ENCODE measurements at places on chromosomes 12 and 14. TPM values are rescaled to one million over a fixed set of nuclear protein-coding genes. Genes with fewer than 3 reads are reported as not detected.

Gene RD3L
- not detected for polyA plus RNA-seq

Gene STRAP
- 120 TPM for polyA plus RNA-seq

Gene HOXC4
- 1.8 TPM for polyA plus RNA-seq

Gene NTF3
- 12.7 TPM for polyA plus RNA-seq

Gene AKAP3
- polyA plus RNA-seq: 0.50 TPM

DNA sequence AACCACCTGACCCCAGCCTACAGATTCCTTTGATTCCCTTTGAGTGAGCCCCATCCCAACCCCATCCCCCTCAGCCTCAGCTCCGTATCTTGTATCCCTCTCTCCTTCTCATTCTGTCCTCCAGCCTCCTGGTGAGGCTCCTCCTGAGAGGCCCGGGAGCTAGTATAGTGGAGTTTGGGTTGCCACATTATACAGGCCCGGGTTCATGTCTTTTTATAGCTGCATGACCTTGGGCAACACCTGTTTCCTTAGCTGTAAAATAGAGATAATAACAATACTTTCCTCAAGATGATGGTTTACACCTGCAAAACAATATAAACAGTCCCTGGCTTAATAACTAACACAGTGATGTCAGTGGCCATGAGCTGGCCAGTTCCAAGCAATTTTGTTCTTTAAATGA lies 89.8 kb downstream of the STAB2 start:
- no peak overlapping the region for H3K27ac ChIP-seq
- no peak for DNase-seq
- H3K27me3 ChIP-seq: no peaks in the 10 kb centered on the region
- no peak overlapping the region for H3K4me3 ChIP-seq

DNA sequence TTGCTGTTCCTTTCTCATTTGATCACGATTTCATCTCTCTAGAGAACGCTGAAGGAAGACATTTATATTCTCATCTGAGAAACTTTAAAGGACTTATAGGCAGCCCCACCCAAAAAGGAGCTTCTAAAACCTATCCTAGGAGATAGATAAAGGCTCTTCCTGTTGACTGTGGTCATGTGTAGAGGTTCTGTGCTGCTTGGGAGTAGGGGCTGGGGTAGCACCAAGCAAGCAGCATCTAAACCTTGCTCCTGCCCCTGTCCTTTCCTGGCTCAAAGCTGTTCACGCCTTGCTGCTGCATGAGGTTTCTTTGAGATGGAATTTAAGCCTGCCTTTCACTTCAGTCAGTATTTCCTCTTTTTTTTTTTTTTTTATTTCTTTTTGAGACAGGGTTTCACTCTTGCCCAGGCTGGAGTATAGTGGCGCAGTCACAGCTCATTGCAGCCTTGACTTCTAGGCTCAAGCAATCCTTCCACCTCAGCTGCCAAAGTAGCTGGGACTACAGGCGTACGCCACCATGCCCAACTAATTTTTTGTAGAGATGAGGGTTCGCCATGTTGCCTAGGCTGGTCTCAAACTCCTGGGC lies 41.4 kb downstream of the RAB35 start:
- H3K4me1 ChIP-seq: no peaks in the 10 kb centered on the region
- no peaks in the 10 kb centered on the region for H3K36me3 ChIP-seq
- no peaks in the 10 kb centered on the region for H3K27me3 ChIP-seq
- H3K4me3 ChIP-seq: no peak overlapping the region

DNA sequence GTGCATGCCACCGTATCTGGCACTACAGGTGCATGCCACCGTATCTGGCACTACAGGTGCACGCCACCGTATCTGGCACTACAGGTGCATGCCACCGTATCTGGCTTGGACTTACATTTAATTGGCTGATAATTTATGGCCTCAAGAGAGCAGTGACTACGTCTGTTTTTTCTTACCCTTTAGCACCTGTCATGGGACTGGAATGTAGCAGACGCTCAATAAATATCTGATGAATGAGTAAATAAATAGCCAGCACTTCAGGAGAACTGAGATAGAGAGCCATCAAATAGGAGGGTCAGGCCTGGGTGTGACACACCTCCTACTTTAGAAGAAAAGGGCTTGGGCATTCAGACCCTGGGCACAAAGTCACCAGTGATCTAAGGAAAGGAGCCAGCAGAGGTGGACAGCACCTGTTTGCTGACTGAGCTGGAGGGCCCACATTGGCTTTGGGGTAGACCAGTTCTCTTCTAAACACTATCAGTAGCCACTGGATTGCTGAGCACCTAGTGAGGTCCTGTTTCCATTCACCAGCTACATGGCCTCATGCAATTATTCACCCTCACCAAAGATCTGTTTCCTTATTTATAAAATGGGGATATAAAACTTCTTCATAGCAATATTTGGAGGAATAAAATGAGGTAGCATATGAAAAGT lies 50.1 kb downstream of the RFX4 start:
- no peak for DNase-seq
- H3K27me3 ChIP-seq: no peaks in the 10 kb centered on the region
- no peak overlapping the region for H3K27ac ChIP-seq
- H3K4me1 ChIP-seq: no peaks in the 10 kb centered on the region
- no peak overlapping the region for H3K4me3 ChIP-seq

GRCh38 chr12:26153421-26154154 lies 28.8 kb upstream of the BHLHE41 start:
- H3K36me3 ChIP-seq: no peaks in the 10 kb centered on the region
- H3K4me1 ChIP-seq: peaks cover 7% of the 10 kb centered on the region
- no peak for DNase-seq
- peak overlapping the region; percentile 88 for H3K27ac ChIP-seq
- no peaks in the 10 kb centered on the region for H3K27me3 ChIP-seq
- H3K4me3 ChIP-seq: no peak overlapping the region

- H3K27ac ChIP-seq: no peak overlapping the region
- H3K4me3 ChIP-seq: no peak overlapping the region
- H3K36me3 ChIP-seq: no peaks in the 10 kb centered on the region
- no peaks in the 10 kb centered on the region for H3K27me3 ChIP-seq
- H3K4me1 ChIP-seq: no peaks in the 10 kb centered on the region
Observed at GRCh38 chr14:96790706-96791105, 6.5 kb upstream of the VRK1 start.

DNA sequence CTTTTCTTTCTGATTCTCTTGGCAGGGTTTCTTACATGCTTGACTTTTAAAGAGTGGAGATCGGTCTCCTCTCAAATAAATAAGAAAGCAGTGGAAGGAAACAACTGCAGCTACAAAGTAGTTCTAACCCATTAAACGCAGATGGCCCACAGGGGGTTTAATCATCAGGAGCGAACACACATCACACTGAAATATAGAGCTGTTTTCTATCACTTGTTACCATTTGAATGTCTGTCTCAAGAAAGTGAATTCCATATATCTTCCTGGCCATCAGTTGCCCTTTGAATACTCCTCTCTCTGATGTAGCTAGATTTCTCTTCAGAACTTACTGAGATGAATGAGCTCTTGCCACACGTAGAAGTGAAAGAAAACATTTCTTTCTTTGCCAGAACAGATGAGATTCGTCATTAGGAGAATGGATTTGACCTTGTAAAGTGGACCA lies 29.1 kb downstream of the ALX1 start:
- no peaks in the 10 kb centered on the region for H3K4me1 ChIP-seq
- no peak for DNase-seq
- H3K4me3 ChIP-seq: no peak overlapping the region
- no peaks in the 10 kb centered on the region for H3K36me3 ChIP-seq

DNA sequence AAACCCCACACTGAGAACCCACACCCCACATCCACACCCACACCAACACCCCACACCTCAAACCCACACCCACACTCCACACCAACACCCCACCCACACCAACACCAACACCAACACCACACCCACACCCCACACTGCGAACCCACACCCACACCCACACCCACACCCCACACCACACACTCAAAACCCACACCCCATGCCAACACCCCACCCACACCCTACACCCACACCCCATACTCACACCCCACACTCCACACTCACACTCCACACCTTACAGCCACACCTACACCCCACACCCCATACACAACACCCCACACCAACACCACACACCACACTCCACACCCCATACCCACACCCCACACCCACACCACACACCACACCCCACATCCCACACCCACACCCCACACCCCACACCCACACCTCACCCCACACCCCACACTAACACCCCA lies 38.0 kb downstream of the TMEM120B start:
- DNase-seq: no peak
- no peaks in the 10 kb centered on the region for H3K4me1 ChIP-seq
- no peaks in the 10 kb centered on the region for H3K36me3 ChIP-seq
- no peak overlapping the region for H3K4me3 ChIP-seq
- no peak overlapping the region for H3K27ac ChIP-seq
- H3K27me3 ChIP-seq: no peaks in the 10 kb centered on the region

DNA sequence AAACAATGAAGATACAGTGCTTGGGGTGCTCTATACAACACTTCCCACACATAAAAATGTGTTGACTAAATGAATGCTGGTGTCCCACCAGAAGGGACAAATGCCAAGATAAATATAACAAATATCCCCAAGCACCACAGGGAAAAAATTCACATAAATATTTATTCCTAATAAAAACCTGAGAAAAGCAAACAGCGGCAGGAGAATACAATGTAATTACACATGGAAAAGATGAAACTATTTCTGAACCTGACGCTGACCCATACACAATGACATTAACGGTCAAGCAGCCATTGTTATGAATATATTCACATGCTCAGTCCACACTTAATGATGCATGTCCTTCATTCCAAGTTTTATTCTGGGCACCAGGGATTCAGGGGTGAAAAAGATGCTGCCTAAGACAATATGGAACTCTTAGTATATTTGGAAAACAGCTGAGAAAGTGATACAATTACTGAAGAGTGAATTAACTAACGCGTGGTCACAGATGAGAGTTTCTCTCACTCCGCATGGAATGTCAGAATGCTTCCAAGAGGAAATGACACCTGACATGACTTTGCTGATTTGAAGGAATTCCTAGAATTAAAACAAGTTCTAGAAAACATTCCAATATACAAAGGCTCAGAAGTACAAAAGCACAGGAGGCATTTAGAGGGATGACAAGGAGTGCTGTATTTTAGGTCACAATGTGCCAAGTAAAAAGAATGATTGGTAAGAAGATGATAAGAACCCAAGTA lies 27.9 kb upstream of the PTPRR start:
- no peak for DNase-seq
- no peak overlapping the region for H3K4me3 ChIP-seq
- H3K27ac ChIP-seq: no peak overlapping the region
- H3K4me1 ChIP-seq: peaks cover 8% of the 10 kb centered on the region

DNA sequence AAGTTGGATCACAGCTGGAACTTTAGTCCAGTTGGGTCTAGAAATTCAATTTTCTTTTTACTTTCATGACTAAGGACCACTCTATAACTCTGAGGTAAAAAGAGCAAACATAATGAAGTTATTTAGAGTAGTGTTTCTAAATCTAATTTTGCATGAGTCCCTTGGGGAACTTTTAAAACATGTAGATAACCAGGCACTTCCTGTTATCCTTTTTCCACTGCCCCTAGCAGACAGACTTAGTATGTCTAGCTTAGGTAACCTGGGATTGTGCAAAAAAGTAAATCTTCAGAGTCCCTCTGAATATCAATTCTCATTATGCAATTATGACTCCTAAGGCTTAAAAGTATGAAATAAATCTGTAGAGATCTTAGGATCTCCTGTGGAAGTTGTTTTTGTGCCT lies 371.2 kb downstream of the DIO2 start:
- no peak for DNase-seq
- H3K27me3 ChIP-seq: no peaks in the 10 kb centered on the region
- H3K27ac ChIP-seq: no peak overlapping the region
- H3K36me3 ChIP-seq: no peaks in the 10 kb centered on the region
- H3K4me3 ChIP-seq: no peak overlapping the region
- H3K4me1 ChIP-seq: no peaks in the 10 kb centered on the region

GRCh38 chr12:59963546-59963945 lies 367.7 kb downstream of the SLC16A7 start:
- H3K4me1 ChIP-seq: no peaks in the 10 kb centered on the region
- no peaks in the 10 kb centered on the region for H3K27me3 ChIP-seq
- no peaks in the 10 kb centered on the region for H3K36me3 ChIP-seq
- no peak overlapping the region for H3K4me3 ChIP-seq
- H3K27ac ChIP-seq: no peak overlapping the region

- no peaks in the 10 kb centered on the region for H3K36me3 ChIP-seq
- no peaks in the 10 kb centered on the region for H3K4me1 ChIP-seq
- DNase-seq: no peak
- no peak overlapping the region for H3K27ac ChIP-seq
- no peaks in the 10 kb centered on the region for H3K27me3 ChIP-seq
Observed at GRCh38 chr14:24849471-24849870, 200.5 kb downstream of the STXBP6 start.

GRCh38 chr12:58701536-58701935 lies 218.8 kb downstream of the LRIG3 start:
- no peaks in the 10 kb centered on the region for H3K36me3 ChIP-seq
- H3K4me1 ChIP-seq: no peaks in the 10 kb centered on the region
- DNase-seq: no peak
- no peak overlapping the region for H3K27ac ChIP-seq

Gene RHOJ
- polyA plus RNA-seq: 22.7 TPM

Gene OLR1
- polyA plus RNA-seq: not detected

DNA sequence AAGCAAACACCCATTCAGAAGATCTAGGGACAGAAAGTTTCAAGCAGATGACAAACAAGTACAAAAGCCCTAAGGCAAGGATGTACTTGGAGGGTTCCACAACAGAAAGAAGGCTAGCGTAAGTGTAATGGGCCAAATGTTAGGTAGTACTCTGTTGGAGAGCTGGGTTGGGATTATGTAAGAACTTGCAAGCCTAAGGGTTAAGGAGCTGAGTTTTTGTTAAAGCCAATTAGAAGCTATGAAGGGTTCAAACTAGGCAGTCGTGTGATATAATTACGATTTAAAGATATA lies 41.4 kb downstream of the HECTD1 start:
- peak overlapping the region; percentile 93 for H3K27ac ChIP-seq
- H3K4me3 ChIP-seq: no peak overlapping the region
- no peak for DNase-seq
- peaks cover 2% of the 10 kb centered on the region for H3K36me3 ChIP-seq
- peaks cover 4% of the 10 kb centered on the region for H3K4me1 ChIP-seq

Gene HOTAIR
- not detected for polyA plus RNA-seq

- H3K27ac ChIP-seq: no peak within 1 kb of the TSS
- H3K27me3 ChIP-seq: no peaks in the 10 kb centered on the region
- H3K4me3 ChIP-seq: no peak within 1 kb of the TSS
- no peaks in the 10 kb centered on the region for H3K36me3 ChIP-seq
Observed at GRCh38 chr12:69348162-69348938, at the start of gene LYZ. TSS of gene LYZ (plus strand) at chr12:69348381. CDS start at chr12:69348409, 28 bp downstream.

DNA sequence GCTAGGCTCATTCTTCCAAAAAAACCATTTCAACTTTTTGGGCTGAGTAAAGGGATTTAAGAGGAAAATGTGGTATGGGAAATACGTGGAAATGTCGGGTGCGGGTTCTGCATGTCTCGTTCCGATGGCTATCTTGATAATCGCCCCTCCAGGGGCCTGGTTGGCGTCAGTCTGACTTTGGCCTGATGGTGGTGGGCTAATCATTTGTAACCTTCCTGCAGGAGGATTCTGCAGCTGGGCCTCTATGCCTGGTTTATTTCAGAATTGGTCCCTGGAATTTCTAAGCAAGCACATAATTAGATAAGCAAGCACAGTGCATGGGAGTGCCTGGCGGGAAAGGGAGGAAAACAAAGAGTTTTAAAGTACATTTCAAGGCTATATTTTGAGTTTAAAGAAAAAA lies 14.8 kb upstream of the SLC4A8 start:
- no peaks in the 10 kb centered on the region for H3K27me3 ChIP-seq
- no peaks in the 10 kb centered on the region for H3K36me3 ChIP-seq
- DNase-seq: no peak
- no peak overlapping the region for H3K4me3 ChIP-seq

Measured in aorta (tissue), 5 donors.